Right forelimb (tissue), 1 donor: ENCODE measurements at places on chromosomes 3 and 15.

DNA sequence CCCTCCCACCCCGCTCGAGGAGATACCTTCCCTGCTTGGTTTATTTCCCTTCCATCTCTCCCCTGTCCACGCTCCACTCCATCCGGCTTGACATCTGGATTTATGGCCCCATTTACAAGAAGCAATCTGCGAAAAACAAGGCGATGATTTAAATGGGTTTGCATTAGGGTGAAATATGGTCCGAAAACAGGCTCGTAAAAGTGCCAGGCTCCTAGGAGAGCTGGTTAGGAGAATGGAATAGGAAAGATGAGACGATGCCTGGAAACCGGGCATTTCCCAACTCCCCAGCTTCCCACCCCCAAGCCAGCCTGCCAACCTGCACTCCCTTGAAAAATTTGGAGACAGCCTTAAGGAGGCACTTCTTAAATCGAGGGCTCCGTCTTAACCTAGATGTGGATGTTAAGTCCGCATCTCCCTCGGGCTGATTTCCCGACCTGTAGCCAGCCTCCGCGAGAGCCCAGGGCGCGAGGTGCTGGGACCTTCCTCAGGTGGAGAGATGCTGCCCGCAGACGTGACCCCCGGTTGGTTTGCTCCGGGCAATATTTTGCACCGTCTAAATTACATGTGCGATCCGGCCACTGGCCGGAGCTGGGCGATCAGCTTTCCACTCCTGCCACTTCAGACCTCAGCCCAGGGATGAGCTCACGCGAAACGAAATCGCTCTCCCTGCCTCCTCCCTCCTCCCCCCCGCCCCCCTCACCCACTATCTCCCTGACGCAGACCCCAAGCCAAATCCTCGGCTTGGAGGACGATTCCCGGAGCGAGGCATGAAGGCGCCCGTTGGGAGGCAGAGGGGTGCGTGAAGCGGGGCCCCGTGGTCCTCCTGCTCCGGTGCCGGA lies 1.3 kb downstream of the GRM7 start:
- DNase-seq: no peak

DNA sequence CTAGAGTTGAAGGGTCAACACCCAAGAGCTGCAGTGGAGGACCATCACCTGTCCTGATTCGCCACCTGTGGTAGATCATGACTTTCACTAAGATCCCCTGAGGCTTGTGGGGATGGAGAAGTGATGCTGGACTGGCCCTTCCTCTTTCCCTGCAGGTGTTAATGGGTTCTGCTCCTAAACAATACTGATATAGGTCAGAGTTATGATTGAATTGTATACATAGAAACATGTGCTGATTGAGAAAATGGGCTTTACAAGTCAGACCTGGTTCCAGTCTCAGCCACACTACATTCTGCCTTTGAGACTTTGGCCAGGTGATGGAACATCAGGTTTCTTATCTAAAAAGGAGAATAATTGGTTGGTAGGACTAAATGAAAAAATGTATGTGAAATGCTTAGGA lies 418.9 kb upstream of the TPRG1 start:
- no peak for DNase-seq

- DNase-seq: no peak
These were observed 389.2 kb upstream of the KCNMB2 start for GRCh38 chr3:178147001-178147400.

- no peak for DNase-seq
These were observed 319.4 kb upstream of the RASGRP1 start for GRCh38 chr15:38883987-38884386.

DNA sequence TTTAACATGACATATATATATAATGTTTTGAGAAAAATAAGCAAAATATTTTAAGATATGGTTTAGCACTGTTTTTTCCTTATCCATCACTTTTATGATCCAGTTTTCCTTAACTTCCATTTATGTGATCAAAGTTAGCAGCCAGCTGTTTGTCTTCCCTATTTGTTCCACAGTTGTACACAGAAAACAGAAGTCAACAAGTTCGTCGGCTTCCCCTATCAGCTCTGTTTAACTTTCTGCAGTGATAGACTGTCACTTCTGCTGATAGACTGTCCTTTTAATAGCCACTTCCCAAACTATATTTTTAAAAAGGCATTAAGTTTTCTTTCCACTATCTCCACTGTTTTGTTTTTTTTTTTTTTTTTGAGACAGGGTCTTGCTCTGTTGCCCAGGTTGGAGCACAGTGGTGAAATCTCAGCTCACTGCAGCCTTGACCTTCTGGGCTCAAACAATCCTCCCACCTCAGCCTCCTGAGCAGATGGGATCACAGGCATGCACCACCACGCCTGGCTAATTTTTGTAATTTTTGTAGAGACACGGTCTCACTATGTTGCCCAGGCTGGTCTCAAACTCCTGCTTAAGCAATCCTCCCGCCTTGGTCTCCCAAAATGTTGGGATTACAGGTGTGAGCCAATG lies 7.2 kb downstream of the FSD2 start:
- no peak for DNase-seq

DNA sequence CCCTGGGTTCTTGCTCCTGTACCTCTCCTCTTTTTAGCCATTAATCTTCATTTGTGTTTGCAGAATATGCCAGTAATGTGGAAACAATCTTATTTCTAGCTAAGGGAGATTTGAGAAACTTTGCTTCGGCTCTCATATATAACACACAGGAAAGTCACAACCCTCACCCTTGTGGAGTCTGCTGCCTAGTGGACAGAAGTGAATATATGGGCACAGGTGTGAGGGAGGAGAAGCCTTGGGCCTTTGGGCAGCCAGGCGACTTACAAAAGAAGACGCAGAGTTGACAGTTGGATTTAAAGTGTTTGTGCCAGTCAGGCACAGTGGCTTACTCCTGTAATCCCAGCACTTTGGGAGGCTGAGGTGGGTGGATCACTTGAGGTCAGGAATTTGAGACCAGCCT lies 181.8 kb upstream of the TBL1XR1 start:
- no peak for DNase-seq

DNA sequence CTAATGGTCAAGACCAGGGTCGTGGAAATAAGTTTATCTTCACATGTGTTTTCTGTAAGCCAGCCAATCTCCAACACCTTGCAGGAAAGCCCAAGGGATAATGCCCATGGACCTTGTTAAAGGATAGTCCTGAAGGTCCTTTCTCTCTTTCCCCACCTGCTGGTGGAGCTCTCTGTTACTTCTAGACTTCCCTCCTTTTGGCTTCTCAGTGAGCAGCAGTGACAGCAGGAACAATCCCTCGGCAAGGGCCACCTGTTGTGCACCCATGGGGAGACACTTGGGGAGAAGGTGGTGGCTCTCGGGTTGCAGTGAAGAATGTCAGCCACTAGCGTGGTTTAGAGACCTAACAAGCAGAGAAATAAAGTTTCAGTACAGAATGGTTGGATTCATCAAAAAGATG lies 84.0 kb upstream of the OSBPL11 start:
- DNase-seq: no peak

DNA sequence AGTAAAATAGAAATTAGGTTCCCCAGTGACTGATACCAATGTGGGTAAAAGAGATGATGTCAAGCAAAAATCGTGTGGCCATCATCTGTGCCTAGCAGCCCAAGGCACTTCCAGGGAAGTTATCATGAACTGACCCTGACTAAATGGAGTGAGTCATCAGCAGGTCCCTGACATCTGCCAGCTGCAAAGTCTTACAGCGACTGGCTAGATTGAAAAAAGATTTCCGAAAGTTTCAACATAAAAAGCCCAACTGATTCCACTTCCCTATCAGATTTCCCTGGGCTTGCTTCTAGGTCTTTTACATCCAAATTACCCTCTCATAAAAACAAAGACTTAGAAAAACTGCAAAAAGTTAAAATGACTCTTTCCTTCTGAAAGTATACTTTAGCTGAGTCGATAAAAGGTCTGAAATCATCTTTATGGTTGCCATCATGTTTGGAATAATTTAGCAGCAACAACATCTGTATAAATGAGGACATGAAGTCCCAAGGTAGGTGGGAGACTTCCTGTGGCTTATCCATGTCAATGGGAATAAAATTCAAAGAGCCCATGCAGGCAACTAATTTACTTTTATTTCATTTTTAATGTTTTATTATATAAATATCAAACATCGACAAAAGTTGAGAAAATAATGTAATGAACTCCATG lies 342.8 kb downstream of the ERC2 start:
- DNase-seq: no peak

- no peak for DNase-seq
These were observed 23.4 kb downstream of the SACM1L start for GRCh38 chr3:45712434-45713110.

DNA sequence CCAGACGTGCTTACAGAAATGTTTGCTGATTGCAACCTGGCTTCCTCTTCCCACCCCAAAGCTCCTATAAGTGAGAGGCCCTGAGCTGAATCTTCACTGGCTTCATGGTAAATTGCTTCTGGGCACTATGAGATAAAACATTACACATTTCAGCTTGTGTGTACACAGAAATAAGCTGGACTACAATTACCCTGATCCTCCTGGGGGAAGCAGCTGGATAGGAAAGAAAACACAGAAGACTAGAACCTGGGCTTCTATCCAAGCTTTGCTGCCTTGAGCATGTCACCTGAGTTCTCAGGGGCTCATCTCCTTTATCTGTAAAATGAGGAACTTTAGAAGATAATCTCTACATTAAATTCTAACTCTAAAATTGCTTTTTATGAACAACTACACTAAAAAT lies 40.3 kb downstream of the THBS1 start:
- no peak for DNase-seq

GRCh38 chr15:68224546-68225250 lies 4.8 kb downstream of the CLN6 start:
- no peak for DNase-seq

- DNase-seq: no peak
These were observed 33.1 kb downstream of the GABRB3 start for GRCh38 chr15:26739791-26740190.

DNA sequence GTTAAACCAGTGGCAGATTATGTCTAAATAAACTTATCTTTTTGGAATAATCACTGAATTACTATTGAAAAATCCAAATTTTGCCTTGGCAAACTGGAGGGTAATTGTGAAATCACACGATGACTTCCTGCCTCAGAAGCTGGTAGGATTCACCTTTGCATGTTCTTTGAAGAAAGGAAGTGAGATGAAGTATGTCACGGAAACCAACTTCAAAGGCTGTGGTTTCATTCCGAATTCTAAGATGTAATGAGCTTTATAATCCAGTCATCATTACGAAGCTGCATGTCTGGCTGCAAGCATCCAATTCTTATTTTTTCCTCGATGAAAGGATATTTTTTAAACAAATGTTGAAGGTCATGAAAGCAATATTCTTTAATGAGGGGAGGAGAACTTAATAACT lies 15.0 kb upstream of the ZBED2 start:
- DNase-seq: no peak

DNA sequence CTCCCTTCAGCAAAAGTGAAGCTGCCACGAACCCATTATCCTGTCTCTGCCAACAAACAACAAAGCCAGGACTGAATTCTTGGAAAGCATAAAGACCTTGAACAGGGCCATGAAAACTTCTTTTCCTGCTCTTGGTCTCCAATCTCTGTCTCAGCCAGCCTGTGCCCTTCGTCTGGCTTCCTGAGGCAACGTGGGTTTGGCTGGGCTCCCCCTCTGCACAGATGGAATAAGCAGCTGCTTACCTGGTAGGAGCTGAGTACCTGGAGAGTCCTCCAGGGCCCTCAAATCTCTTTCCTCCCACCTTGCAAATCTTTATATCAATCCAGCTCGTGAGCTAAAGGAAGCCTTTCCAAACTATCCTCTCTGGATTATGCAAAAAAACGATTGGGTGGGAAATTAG lies 97.6 kb upstream of the PSMD6 start:
- DNase-seq: no peak

DNA sequence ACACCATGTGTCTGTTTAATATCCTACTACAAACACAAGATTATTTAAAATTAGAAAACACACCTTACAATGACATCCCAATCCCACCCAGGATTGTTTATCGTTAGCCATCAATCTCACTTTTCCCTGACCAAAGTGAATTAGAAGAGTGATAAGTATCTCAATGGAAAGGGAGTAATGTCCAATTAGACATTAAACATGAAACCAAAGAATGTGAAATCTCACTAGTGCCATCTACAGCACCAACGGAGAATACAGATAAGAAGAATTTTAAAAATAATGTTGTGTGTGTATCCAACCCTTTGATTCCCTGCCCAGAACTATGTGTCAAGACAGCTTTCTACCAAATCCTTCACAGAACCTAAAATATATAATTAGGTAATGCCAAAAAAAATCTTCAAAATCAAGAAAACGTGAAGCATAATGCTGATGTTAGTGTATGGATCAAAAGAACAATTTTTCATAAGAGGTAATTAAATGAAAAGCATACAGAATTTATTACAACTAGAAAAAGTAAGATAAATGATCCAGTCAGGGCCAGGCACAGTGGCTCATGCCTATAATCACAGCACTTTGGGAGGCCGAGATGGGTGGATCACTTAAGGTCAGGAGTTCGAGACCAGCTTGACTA lies 64.2 kb downstream of the SCAPER start:
- no peak for DNase-seq

DNA sequence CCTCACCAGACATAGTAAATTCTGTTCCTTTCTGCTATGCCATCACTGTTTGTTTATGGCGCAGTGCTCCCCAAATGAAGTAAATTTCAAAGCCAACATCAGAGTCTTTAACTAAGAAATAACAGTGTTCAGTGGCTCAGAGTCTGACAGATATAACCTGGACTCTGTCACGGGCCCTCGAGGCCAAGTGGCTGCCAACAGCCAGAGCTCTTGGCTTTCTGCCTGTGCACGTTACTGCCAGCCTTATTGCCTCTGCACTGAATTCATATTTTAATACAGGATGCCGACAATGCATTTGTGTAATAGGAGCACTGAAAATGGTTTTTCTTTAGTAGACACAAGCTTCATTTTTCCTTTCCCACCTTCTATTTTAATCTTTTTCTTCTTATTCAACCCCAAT lies 219.9 kb downstream of the NLGN1 start:
- no peak for DNase-seq

DNA sequence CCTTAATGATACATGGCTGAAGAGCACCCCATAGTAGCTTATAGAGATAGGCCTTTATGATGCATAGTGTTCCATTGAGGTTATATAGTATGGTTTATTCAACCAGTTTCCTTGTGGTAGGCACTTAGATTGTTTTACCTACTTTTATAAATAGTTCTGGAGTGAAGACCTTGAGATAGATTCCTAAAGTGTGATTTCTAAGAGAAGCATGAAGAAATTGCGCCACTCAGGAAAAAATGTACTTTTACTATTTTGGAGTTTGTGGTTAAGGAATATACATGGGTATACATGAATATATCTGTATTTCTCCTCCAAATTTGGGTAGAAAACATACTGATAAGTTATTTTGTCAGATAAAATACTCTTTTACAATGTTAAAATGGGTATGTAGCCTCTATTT lies 70.5 kb downstream of the CHD2 start:
- DNase-seq: no peak
